Endothelial cell of umbilical vein (primary cell): ENCODE measurements at places on chromosomes 6 and 20. TPM values are rescaled to one million over a fixed set of nuclear protein-coding genes. Genes with fewer than 3 reads are reported as not detected.

POM121L2 gene
- total RNA-seq = not detected in 2 replicates

TMEM151B gene
- total RNA-seq = 0.07 TPM in 1 of 2 replicates, not detected in the other

PTGIS gene
- 4.4 and 6.2 TPM in 2 replicates for total RNA-seq

CYP24A1 gene
- total RNA-seq = not detected in 2 replicates

HCRTR2 gene
- not detected in 2 replicates for total RNA-seq

CAP2 gene
- total RNA-seq = 18.0 and 21.3 TPM in 2 replicates

LIN28B gene
- total RNA-seq = not detected in 2 replicates

PRIM2 gene
- 21.0 and 22.5 TPM in 2 replicates for total RNA-seq

HAO1 gene
- not detected in 2 replicates for total RNA-seq

DNMT3B gene
- 6.8 TPM in 2 replicates for total RNA-seq

TSPO2 gene
- total RNA-seq = not detected in 2 replicates

MAFB gene
- 1.3 and 1.8 TPM in 2 replicates for total RNA-seq

FABP7 gene
- not detected in 2 replicates for total RNA-seq

PEX7 gene
- 3.5 and 3.7 TPM in 2 replicates for total RNA-seq

PHACTR3 gene
- total RNA-seq = not detected in 2 replicates

SPEF1 gene
- 0.32 and 0.44 TPM in 2 replicates for total RNA-seq

HMGCLL1 gene
- not detected in 2 replicates for total RNA-seq

CEP43 gene
- 19.0 and 22.5 TPM in 2 replicates for total RNA-seq

FAM83C gene
- not detected in 2 replicates for total RNA-seq

PGC gene
- not detected in 2 replicates for total RNA-seq

ZSCAN16 gene
- 7.7 and 8.9 TPM in 2 replicates for total RNA-seq

LHFPL5 gene
- total RNA-seq = not detected in 2 replicates

ULBP1 gene
- total RNA-seq = 0.33 and 2.3 TPM in 2 replicates

XRN2 gene
- total RNA-seq = 62.5 and 66.6 TPM in 2 replicates

RPP21 gene
- total RNA-seq = 35.0 and 35.3 TPM in 2 replicates

RBPJL gene
- not detected in 2 replicates for total RNA-seq

STX11 gene
- total RNA-seq = 4.7 and 6.0 TPM in 2 replicates

VARS1 gene
- total RNA-seq = 121 and 125 TPM in 2 replicates

TOMM34 gene
- 37.0 and 44.2 TPM in 2 replicates for total RNA-seq

EYS gene
- total RNA-seq = 0.27 and 0.81 TPM in 2 replicates

ZSCAN23 gene
- 1.6 and 1.7 TPM in 2 replicates for total RNA-seq

KCTD20 gene
- total RNA-seq = 47.2 and 49.2 TPM in 2 replicates

PPP1R14C gene
- total RNA-seq = not detected in 2 replicates

POLH gene
- 33.7 and 36.6 TPM in 2 replicates for total RNA-seq

C4B gene
- total RNA-seq = 6.3 and 6.5 TPM in 2 replicates

LGSN gene
- total RNA-seq = not detected in 2 replicates

SNAP91 gene
- total RNA-seq = 0.72 and 1.5 TPM in 2 replicates

OOEP gene
- not detected in 2 replicates for total RNA-seq

HFE gene
- total RNA-seq = 5.6 and 6.3 TPM in 2 replicates

CYP21A2 gene
- total RNA-seq = 0.22 and 0.32 TPM in 2 replicates

MAP3K4 gene
- 32.2 and 42.3 TPM in 2 replicates for total RNA-seq

GUCA1A gene
- 0.22 TPM in 1 of 2 replicates, not detected in the other for total RNA-seq

PTPRA gene
- 52.2 and 53.4 TPM in 2 replicates for total RNA-seq

DLL1 gene
- 2.0 and 2.3 TPM in 2 replicates for total RNA-seq

TFAP2D gene
- not detected in 2 replicates for total RNA-seq

EYA2 gene
- total RNA-seq = not detected in 2 replicates

SLC17A4 gene
- not detected in 2 replicates for total RNA-seq

ADGRB3 gene
- not detected in 2 replicates for total RNA-seq

PI3 gene
- total RNA-seq = not detected in 2 replicates

TRIM31 gene
- total RNA-seq = not detected in 2 replicates

PAX1 gene
- not detected in 2 replicates for total RNA-seq

NR2E1 gene
- not detected in 2 replicates for total RNA-seq

SLC4A11 gene
- 10.2 and 15.5 TPM in 2 replicates for total RNA-seq

HUS1B gene
- total RNA-seq = 1.2 and 1.8 TPM in 2 replicates

STMN3 gene
- 1.7 and 1.8 TPM in 2 replicates for total RNA-seq

KCNQ5 gene
- 0.22 TPM in 1 of 2 replicates, not detected in the other for total RNA-seq

BMP6 gene
- 221 and 234 TPM in 2 replicates for total RNA-seq

OXT gene
- not detected in 2 replicates for total RNA-seq

TREM2 gene
- total RNA-seq = not detected in 2 replicates
